Activated T-cell treated with anti-CD3 and anti-CD28 coated beads for 24 hours (primary cell): ENCODE measurements at places on chromosomes 13 and 19.

DNA sequence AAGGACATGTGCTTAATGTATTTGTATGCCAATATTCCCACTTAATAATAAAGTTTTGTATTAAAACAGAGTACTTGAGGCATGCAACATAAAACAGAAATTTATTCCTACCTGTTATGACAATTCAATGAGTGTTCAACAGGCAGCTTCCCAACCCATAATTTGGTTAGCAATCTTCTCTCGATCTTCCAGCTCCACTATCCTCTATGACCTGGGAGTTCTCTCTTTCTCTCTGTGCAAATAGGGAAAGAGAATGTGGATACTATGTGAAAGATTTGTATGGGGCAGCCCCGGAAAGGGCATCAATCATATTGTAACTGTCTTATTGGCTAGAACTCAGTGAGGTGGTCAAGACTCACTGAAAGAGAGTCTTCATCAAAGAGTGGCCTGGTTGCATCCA is 644.9 kb upstream of the PCDH20 start:
- DNase-seq = no peak

- DNase-seq = no peak
Measured at GRCh38 chr19:54317108-54317964, 4.4 kb upstream of the LILRA5 start.

DNA sequence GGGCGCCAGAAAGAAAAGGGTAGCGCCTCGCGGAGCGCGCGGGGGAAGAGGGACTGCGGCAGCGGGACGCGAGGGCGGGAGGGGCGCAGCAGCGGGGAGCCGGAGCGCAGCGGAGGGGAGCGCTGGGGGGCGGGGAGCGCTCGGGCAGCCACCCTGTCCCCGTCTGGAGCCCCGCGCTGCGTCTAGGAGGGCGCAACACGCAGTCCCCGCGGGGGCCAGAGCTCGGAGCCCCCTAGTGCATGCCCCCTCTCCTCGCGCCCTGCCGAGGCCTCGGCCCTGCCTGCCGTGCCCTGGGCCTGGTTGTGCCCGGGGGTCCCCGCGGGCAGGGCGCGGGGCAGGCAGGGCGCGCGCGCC is 37.9 kb downstream of the SOX1 start:
- no peak for DNase-seq

DNA sequence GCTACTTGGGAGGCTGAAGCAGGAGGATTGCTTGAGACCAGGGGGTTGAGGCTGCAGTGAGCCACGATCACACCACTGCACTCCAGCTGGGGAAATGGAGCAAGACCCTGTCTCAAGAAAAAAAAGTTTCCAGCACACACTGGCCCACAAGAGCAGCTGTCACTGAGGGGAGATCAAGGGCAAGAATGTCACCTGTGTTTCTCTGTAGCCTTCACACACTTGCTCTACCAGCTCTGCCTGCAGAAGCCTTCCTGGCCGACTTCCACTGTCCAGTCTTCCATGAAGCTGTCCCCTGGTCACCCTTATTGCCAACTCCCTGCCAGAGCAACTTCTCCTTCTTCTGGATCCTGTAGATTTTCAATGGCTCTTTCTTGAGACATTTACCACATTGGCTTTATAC is 158.0 kb downstream of the KCTD15 start:
- no peak for DNase-seq

DNA sequence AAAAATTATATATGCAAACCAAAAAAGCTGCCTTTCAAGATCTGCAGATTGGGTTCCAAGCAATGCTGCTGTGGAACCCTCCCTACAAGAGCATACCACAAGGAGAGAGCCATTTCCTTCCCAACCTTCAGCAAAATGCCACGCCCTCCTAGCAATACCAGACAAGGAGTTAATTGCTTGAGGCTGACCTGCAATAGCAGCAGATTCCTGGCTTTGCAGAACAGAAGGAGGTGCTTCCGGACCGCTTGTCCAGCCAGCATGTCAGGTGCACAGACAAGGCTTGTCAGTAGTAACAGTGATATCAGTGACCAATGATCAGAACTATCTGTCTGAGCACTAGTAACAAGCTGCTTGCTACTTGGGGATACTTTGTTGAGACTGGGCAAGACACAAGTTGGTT is 301.6 kb downstream of the FGF14 start:
- DNase-seq = no peak

DNA sequence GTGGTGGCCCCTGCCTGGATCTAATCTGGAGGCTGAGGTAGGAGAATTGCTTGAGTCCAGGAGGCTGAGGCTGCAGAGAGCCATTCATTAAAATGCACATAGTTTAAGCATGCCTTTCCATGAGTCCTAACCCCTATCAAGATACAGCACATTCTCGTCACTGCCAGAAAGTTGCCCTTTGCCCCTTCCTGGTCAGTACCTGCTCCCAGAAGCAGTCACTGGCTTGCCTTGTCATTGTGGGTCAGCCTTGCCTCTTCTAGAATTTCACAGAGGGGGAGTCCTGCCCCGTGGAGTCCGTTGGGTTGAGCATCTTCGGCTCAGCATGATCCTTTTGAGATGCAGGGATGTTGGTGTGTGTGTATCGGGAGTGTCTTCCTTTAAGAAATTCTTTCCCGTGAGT is 10.8 kb downstream of the BICRA start:
- DNase-seq = no peak

- no peak for DNase-seq
Measured at GRCh38 chr19:35178701-35179100, 24.2 kb downstream of the FXYD5 start.

GRCh38 chr19:15108145-15108844 is 1.1 kb downstream of the SYDE1 start:
- no peak for DNase-seq

DNA sequence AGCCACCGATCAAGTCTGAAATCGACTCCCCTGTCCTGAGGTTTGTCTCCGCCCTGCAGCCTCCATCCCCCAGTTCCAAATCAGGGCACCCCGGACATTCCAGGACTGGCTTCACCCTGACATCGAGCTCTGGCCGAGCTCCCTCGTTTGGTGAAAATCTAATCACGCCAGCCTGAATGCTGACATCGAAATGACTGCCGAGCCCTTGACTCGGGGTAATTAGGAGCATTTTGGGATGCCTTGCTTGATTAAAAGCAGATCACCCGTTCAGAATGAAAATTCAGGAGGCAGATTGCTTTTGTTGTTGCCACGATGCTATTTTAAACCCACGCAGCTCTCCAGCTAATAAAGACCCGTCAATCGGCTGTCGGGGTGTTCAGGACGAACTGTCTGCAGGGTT is 34.3 kb downstream of the ZNRF4 start:
- no peak for DNase-seq

- no peak for DNase-seq
Measured at GRCh38 chr13:24671386-24672113, 8.7 kb upstream of the ATP12A start.

- no peak for DNase-seq
Measured at GRCh38 chr13:105370011-105370650, 1165.3 kb downstream of the EFNB2 start.

DNA sequence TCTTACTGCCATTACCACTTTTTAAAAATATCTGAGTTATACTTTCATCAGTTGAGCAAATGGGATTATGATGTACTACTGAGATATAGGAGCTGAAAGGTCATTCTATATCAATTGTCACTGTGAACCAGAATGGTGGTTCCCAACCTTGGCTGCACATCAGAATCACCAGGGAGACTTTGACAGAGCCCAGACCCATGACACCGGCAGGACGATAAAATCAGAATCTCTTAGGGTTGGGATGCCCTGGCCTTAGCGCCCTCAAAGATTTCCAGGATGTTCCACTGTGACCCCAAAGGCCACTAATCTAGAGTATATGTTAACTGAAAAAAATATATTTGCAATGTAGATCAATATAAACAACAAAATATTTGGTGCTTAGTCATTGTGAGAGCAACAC is 355.1 kb downstream of the LIG4 start:
- DNase-seq = no peak

DNA sequence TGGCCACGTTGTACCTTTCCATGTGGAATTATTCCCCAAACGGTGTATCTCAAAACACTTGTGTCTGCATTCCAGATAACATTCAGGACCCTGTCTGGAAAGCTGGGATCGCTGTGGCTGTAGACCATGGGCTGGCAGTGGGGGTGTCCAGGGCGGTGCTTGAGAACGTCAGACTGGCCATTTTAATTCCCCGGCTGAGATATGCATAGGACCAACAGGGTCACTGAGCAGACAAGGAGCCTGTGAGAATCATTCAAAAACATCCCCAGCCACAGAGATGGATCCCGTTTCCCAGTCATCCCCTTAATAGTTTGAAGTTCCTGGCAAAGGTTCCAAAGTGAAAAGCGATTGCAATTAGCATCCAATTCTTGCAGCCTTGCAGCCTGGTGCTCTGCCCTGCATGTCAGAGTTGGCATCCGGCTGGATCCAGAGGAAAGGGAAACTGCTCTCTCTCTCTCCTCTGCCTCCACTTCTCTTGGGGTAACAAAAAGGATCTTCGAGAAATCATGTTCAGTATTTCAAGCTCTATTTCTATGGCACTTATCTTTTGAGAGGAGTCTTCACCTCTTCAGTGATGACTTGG is 41.6 kb downstream of the IFT88 start:
- no peak for DNase-seq

DNA sequence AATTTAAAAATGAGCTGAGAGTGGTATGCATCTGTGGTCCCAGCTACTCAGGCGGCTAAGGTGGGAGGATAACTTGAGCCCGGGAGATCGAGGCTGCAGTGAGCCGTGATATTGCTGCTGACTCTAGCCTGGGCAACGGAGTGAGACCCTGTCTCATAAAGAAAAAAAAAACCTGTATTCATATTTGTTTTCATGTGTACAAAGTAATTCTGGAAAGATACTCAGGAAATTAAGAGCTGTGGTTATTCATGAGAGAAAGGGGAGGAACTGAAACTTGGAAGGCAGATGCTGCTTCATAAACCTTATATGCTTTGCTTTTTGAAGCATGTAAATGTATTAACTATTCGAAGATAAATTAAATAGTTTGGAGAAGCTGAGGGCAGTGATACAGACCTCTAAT is 8.8 kb upstream of the RLN3 start:
- no peak for DNase-seq

- DNase-seq = no peak
Measured at GRCh38 chr19:4444765-4445741, 12.5 kb downstream of the UBXN6 start.

DNA sequence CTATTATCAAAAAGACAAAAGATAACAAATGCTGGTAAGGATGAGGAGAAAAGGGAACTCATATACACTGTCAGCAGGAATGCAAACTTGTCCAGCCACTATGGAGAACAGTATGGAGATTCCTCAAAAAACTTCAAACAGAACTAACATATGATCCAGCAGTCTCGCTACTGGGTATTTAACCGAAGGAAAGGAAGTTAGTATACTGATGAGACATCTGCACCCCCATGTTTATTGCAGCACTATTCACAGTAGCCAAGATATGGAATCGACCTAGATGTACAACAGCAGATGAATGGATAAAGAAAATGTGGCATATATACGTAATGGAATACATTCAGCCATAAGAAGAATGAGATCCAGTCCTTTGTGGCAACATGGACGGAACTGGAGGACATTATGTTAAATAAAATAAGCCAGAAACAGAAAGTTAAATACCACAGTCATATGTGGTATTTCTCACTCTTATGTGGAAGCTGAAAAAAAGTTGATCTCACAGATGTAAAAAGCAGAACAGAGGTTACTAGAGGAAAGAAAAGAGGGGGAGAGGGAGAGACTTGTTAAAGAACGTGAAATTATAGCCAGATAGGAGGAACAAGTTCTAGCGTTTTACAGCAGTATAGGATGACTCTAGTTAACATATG is 83.2 kb downstream of the RUBCNL start:
- no peak for DNase-seq

GRCh38 chr13:113162783-113163685 is 4.6 kb downstream of the PROZ start:
- no peak for DNase-seq

DNA sequence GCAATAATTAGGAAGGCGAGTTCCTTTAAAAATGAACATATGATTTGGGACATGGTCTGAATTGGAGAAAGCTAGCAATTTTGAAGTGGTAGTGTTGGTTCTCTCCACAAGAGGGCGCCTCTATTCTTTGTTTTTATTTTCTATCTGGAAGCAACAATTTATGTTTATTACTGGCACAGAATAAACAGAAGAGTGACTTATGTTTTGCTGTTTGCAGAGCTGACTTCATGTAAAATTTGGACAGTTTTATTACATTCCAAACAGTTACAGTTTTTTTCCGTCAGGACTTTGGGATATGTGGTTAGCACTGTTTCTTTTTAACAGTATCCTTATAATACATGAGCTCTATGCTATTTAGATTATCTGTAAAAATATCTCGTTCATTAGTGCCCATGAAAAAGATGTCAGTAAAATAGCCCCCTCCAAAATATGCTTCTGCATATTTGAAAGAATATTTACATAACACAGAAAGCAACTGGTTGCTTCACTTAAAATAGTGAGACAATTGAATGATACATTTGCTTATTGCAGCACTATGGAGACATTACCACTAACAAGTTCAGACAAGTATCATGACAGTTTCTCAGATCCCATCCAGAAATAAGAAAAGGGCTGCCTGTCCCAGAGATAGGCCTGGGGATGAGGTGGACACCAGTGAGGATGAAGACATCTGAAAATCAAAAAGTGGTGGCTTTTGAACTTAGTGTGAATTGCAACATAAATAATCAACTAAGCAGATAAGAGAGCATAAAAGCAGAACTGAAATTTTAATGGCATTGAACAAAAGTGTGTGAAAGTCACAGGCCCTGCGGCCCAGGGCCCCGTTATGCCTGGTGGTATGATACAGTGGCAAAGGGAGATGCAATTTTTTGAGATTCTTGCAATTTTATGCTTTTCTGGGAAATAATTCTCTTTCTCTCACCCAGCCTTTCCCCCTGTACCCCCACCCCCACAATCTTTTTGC is 32.3 kb upstream of the FGF9 start:
- DNase-seq = no peak
